ENCODE measurements at places on chromosomes 7 and 10.

GRCh38 chr7:14734839-14735321 lies 167.7 kb downstream of the DGKB start:
- DNase-seq, result no peak

- DNase-seq, result no peak
Observed at GRCh38 chr7:46576950-46577349, 655.9 kb upstream of the IGFBP3 start.

DNA sequence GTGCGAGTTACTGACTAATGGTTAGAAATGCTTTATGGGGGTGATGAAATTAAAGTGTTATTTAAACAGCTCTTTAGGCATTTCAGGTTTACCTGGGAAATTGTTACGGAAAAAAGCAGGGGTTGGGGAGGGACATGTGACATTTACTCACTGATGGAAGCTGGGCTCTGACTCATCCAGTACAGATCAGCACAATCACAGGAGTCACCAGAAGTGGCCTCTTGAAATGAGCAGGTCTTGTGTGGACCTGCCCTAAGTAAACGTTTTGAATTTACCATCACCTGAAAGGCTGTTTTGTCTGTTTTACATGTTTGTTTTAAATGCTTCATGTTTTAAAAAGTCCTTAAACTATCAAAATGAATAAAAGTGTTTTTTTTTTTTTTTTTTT lies 2.3 kb downstream of the GLRX3 start:
- no peak for DNase-seq

DNA sequence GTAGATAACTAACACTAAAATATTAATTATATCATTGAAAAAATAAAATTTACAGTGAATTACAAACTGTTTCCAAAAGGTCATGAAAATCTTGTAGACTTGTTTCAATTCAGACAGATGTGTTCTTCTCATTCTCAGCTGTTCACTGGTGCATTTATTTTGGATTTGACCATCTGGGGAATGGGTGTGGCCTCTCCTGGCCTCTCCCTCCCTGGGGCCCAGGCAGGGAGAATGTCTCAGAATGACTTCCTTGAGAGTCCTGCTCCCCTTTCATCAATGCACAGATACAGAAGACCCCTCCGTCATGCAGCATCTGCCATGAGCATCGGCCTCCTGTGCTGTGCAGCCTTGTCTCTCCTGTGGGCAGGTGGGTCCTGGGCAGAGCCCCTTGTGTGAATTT lies 192.8 kb upstream of the PRSS58 start:
- no peak for DNase-seq

DNA sequence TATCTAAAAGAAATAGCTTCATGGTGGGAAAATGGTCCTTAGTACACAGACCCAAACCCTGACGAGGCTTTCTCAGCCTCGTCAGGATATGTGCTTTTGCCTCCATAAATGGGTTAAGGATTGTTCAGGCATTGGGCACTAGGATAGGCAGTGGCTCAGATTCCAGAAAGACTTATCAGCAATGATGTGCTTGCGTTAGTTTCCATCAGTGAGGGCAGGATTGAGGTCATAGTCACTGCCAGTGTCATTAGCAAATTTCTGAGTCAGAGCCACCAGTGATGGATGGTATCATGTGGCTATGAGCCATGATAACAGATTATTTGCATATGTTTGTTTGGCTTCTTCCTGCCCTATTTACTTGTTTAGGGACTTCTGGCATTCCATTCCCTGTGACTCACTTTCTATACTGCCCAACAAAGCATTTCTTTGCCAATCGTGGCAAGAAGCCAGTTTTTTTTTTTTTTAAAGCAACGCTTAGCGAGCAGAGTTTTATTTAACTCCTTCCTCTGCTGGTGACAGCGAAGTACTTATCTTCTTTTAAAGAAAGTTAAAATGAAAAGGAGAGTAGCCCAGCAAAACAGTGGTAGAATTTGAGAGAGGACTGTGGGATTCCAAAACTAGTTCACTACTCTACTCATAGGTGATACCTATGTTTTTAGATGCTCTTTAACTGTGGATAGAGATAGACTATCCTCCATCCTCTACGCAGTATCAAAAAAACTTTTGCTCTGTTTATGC lies 44.4 kb downstream of the MYPN start:
- no peak for DNase-seq

- DNase-seq, result no peak
Observed at GRCh38 chr7:55056577-55057480, 38.0 kb downstream of the EGFR start.

GRCh38 chr10:80472234-80473095 lies 18.4 kb downstream of the TSPAN14 start:
- DNase-seq, result no peak

GRCh38 chr7:158732494-158733219 lies 28.1 kb upstream of the NCAPG2 start:
- DNase-seq, result no peak

DNA sequence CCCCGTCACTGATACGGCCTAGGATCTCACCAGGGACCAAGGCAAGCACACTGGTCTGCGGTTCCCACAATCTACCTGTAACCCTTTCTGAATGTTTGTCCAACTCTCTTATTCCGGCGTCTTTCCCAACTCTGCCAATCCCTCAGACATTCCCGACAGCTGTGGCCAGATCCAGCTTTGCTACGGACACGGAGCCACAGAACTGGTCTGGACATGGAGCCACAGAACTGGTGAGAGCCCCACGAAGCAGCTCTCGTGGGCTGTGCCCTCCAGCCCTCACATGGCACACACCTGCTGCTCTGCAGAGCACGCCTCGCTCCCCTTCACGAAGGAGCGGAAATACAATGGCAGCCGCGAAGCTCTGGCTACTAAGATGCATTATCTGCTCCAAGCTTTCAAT lies 376.8 kb downstream of the DNAJB6 start:
- no peak for DNase-seq

DNA sequence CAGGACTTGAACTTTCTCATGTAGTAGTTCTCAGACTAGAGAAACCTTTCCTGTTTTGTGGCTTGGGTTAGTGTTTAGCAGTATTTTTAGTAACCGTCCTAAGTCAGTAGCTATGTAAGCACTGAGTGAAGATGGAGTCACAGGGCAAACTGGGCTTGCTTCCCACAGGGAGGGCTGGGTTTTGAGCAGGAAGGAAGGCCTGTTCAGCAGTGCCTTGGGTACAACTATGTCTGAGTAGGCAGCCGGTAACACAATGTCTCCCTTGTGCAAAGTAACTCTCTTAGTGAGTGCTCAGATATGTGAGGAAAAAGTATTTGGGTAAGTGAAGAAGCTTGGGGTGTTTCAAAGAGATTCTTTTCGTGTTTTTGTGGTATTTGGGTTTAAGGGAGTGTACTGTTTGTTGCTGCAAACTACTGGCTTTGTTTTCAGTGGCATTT lies 96.4 kb downstream of the CCSER2 start:
- no peak for DNase-seq

- no peak for DNase-seq
Observed at GRCh38 chr10:4691301-4691700, 134.7 kb upstream of the AKR1E2 start.

- no peak for DNase-seq
Observed at GRCh38 chr10:100685331-100685730, 60.1 kb upstream of the PAX2 start.

DNA sequence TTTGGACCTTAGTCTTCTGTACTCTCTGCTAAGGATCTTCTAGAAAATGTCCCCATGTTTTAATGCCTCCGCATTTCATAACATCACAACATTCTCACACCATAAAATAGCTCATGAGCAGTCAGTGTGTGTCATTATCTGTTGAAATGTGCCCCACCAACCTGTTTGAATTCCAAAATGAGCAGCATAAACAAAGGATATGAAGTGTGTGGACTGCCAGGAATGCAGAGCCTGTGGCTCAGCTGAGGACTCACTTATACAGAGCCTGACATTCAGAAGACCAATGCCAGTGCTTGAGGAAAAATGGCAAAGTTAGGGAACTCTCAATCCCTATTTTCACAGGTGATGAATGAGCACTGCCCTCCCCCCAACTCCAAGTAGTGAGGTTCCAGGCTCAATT lies 621.4 kb downstream of the POM121L12 start:
- no peak for DNase-seq

GRCh38 chr7:151491859-151492258 lies 27.8 kb downstream of the RHEB start:
- DNase-seq, result no peak

DNA sequence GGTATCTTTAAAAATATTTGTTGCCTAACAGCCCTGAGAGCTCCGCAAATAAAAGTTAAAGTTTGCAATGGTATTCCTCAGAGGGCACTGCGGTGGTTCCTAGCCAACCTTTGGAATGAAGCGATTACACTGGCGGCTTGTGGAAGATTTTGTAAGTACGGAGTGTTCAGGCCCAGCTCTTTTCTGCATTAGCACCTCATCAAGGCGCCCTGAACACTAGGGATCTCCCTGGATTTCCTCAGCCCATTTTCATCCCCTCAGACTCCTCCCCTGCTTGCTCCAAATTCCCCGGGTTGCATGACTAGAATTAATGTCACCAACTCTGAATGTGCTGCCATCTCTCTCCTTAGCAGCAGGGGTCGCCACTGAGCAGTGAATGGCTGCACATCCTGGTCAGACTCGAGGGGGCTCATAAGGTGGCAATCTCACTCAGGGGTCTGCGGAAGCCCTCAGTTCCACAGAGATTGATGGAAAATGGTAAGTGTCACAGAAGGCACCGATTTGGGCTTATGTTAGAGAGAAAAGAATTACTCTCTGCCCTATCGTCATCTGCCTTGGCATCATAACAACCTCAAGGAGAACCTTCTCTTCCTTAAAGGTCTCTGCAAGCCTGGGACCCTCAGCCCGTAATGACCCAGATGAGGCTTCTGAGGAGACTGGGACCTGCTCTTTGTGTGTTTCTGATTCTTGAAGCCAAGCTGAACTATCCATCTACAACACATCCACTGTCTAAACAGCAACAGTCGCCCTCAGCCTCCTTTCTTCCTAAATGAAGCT lies 262.8 kb upstream of the AOAH start:
- DNase-seq, result peak; percentile 48

GRCh38 chr10:84549368-84550165 lies 221.2 kb downstream of the CCSER2 start:
- no peak for DNase-seq

- DNase-seq, result no peak
Observed at GRCh38 chr10:5584895-5585516, 60.2 kb downstream of the CALML3 start.

GRCh38 chr7:50717181-50717580 lies 65.5 kb downstream of the GRB10 start:
- DNase-seq, result no peak

GRCh38 chr7:31126976-31127375 lies 74.9 kb downstream of the ADCYAP1R1 start:
- DNase-seq, result no peak

GRCh38 chr10:128567551-128567950 lies 441.3 kb upstream of the MKI67 start:
- no peak for DNase-seq

GRCh38 chr7:92699966-92700514 lies 109.8 kb upstream of the FAM133B start:
- DNase-seq, result no peak

DNA sequence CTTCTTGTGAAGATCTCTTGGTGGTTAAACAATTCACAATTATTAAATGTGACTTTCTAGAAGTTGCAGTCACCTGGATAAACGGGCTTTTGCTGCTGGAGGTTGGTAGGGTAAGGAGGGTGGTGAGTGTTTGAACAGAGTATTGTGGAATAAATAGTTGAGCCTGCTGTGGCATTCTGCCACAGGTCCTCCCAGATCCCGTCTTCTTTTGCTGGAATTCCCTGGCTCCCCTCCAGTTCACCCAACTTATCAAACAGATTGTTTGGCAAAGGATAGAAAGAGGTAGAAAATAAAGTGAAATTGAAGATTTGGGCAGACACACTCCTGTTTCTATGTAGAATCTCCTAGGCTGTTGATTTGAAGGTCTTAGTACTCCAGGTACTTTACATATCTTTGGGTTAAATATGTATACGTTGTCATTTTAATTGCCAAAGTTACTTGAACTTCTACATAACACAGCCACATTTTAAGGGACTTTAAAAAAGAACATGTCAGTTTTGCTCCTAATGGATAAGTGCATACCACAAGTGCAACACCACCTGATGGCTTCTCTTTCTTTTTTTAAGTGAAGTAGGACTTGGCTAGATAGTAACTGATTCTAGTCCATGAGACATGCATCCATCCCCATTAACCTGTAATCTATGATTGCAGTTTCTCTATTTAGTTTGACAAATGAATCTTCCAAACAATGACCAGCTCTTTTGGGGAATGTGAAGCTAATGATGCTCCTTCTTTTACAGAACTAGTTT lies 83.0 kb downstream of the ARL4A start:
- DNase-seq, result no peak

GRCh38 chr7:93902777-93903423 lies 3.5 kb upstream of the GNGT1 start:
- no peak for DNase-seq

- DNase-seq, result no peak
Observed at GRCh38 chr10:63887023-63887589, 365.9 kb downstream of the REEP3 start.

DNA sequence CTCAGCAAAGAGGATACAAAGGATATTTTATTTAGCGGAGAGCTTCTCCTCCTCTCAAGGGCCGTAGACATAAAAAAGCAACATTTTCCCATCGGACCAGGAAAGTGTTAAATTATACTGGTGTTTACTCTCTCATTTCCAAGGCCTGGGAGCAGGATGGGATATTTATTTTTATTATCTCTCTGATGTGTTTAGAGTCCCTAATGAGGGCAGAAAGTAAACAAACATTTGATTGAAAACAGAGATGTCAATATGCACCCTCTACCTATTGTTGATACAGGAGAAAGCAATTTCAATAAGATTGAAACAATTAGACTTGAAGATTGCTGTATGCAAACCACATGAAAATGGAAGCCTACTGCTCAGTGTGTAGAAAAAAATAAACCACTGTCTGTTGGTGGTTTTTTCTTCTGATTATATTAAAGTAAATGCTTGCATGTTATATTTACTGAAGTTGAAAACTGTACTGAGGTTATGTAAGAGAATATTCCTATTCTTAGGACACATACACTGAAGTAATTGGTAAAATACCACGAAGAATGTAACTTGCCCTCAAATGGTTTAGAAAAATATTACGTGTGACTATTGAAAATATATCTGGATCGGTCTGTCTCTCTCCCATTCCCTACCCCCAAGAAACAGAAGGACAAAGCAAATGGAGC lies 59.3 kb downstream of the ATXN7L1 start:
- DNase-seq, result no peak

DNA sequence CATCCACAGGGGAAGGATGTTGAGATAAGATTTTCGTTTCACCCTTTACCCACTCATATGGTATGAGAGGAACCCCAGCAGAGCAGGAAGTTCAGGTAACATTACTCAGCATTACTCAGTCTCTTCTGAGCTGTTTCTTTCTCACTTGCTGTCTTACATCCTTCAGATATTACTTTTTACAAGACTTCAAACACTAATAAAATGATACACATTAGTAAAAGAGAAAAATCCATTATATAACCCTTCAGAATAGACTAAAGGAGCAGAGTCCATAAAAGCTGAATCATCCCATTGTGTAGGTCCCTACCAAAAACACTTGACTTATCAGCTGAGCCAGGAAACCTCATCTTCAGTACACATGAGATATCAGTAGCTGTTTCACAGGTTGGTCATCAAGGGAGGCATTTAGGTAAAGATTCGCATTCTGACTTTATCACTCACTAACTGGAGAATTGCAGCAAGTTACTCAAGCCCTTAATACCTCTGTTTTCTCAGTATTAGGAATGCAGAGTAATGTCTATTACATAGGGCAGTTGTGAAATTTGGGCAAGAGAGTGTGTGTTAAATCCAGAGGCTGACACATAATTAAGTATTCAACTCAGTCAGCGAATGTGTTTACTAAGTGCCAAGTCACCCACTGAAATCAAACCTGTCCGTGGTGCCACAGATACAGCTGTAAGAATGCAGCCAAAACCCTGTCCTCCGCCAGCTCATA lies 44.7 kb downstream of the KLF6 start:
- no peak for DNase-seq
